ENCODE measurements at places on chromosomes 16 and 17.

- peak; percentile 60 for DNase-seq
Measured at GRCh38 chr16:67430977-67431774, at the start of gene HSD11B2. HSD11B2 (plus strand) TSS chr16:67431121; CDS start chr16:67431249, 128 bp downstream.

DNA sequence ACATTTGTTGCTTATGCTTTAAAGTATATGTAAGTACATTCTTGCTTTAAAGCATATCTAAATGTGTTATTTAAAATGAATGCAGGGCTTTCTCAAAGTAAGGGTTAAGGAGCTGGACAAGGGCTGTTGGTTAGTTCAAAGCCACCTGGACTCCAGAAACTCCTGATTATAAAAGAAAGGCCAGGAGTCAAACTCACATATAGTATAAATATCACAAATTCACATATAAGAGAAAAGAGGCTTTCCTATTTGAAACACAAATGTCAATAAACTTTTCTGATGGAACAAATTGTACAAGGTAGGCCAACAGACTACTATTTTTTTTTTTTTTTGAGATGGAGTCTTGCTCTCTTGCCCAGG, 84.5 kb upstream of the CORO6 start:
- DNase-seq, result no peak

DNA sequence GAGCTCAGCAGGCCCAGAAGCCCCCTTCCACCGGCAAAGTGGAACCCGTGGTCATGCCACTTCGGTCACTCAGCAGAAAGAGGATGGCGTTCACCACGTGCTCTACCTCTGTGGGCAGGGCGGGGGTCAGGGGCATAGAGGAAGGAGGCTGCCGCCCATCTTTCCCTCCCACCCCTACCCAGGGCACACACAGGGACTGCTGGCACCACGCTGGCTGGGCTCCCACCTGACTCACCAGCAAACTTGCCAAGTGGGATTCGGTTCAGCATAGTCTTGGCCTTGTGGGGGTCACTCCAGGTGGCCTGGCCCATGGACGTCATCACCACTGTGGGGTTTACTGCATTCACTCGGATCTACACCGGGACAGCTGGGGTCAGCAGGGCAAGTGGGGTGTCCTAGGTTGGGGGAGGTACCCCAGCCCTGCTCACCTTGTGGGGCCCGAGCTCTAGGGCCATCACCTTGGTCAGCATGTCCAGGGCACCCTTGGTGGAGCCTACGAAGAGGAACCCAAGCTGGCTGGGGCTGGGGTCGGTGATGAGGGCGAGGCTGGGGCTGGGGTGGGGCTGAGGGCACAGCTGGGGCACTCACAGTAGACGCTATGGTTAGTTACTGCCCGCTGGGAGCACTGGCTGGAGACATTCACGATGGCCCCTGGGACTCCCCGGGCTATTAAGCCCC, 1.4 kb downstream of the DCXR start:
- DNase-seq, result no peak

DNA sequence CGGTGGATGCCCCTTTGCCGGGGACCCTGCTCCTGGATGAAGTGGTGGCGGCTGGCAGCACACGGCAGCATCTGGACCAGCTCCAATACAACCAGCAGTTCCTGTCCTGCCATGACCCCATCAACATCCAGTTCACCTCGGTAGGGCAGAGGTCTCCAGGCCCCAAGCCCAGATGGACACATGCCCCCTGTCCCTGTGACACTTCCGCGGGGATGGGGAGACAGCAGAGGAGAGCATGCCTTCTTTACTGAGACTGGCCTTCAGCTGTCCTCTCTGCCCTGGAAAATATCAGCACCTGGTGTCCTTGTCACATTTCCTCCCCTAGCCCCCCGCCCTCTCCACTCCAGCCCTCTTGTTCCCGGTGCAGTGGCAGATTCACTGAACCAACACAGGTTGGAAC, 6.2 kb downstream of the CHAD start:
- DNase-seq, result no peak

DNA sequence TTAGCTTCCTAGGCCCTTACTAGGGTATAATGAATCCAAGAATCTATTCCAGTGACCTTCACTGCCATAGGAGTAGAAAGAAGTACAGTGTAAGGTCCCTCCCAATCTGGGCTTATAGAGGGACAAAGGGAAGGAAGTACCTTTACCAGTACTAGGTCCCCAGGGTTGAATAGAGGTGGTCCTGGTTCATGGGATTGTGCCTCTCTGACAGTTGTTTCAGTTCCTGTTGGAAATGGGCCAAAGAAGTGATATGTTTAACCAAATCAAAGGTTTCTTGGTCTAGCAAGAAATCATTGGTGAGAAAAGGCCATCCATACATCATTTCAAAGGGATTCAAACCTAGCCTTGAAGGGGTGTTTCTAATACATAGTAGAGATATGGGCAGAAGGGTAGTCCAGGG, 16.0 kb upstream of the ZNHIT3 start:
- no peak for DNase-seq

- DNase-seq, result peak; percentile 61
Measured at GRCh38 chr17:49832840-49833599, 14.8 kb downstream of the TAC4 start.

GRCh38 chr16:142405-142967, 4.0 kb upstream of the NPRL3 start:
- DNase-seq, result no peak

GRCh38 chr16:62596584-62596983, 560.3 kb upstream of the CDH8 start:
- no peak for DNase-seq

Data from kidney capillary endothelial cell (primary cell).